KG1 (cell line): ENCODE measurements at places on chromosomes 16 and 17.

- no peak for DNase-seq
Observed at GRCh38 chr17:9336817-9337216, 238.8 kb downstream of the STX8 start.

DNA sequence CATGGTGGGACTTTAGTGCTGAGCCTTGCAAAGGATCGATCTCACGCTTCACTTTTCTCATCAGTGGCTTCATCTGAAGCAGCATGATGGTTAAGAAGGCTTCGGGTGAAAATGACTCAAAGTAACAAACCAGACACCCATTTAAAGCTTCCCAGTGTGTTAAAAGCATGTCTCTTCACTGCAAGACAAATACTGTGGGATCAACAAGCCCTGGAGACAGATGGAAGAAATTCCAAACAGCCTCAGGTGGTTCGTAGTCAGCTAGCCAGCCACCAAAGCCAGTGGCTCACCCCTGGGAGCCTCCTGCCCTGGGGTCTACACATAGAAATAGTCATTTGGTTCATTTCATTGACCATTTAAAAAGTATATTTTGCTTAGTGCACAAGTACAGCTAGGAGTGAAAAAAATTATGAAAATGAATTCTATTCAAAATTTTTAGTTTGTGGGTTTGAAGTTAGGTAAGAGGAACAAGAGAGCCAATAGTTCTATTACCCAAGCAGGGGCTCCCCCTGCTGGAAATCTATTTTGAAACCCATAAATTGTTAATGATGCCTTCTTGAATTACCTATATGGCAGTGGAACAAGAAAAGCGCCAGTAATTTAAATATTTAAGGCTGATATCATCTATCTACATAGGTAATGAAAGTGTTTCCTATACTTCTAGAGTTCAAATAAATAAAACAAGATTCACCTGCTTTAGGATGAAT lies 51.6 kb downstream of the PMP22 start:
- no peak for DNase-seq

- no peak for DNase-seq
Observed at GRCh38 chr16:26951950-26952349, 114.8 kb upstream of the C16orf82 start.

- DNase-seq: no peak
Observed at GRCh38 chr17:47741109-47741792, 8.2 kb downstream of the TBX21 start.

DNA sequence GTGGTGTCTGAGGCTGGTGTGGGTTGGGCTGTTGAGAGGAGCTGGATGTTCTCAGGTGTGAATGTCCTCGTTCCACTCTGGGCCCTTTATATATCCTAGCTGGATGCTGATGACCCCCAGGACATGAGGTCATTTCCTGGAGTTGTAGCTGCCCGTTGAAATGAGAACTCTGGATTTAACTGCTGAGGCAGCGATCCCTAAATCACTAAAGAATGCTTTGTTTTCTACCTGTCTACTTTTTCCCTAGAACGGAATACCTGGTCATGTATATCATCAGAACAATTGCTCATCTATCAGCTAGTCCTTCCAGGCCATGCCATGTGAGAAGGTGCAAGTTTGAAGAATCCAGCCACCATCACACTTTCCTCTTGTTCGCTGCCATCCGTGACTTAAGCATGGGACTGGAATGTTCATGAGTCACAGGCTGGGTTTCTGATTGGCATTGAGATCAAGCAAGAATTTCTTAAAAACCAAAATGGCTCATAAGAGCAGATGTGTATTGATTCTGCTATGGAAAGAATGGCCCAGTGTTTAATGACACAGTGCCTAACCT lies at the start of gene KRTAP2-3:
Gene KRTAP2-3 (minus strand): TSS at position 63 of the 553 bp plus-strand sequence. CDS start 64 bp downstream, outside the sequence.
- no peak for DNase-seq

GRCh38 chr17:47363171-47363570 lies 39.4 kb downstream of the EFCAB13 start:
- no peak for DNase-seq

- DNase-seq: no peak
Observed at GRCh38 chr16:47612711-47613110, 151.6 kb downstream of the PHKB start.

DNA sequence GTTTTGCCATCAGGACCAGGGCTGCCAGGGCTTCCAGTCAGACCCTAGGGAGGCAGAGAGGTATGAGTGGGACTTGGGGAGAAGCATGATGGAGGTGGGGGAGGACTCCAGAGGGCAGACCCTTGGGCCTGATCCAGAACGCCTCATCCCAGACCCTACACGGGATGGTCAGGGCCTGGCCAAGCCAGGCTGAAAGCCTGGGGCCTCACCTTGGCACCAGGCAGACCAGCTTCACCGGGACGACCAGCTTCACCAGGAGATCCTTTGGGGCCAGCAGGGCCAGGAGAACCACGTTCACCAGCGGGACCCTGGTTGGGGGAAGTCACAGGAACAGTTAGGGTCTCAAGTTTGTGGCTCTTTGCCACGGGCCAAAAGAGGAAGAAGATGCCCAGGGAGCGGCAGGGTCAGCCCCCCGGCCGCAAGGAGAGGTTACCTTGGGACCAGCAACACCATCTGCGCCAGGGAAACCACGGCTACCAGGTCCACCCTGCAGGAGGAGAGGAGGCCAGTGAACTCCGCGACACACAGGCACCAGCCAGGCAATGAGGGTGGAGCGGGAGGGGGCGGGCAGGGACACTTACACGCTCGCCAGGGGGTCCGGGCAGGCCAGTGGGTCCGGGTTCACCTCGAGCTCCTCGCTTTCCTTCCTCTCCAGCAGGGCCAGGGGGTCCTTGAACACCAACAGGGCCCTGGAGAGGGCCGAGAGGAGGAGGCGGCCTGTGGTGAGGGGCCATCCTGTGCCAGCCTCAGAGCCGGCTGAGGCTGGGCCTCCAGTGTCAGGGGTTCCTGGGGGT lies 7.1 kb downstream of the COL1A1 start:
- no peak for DNase-seq

GRCh38 chr17:11825572-11826209 lies 171.6 kb downstream of the ZNF18 start:
- no peak for DNase-seq

- no peak for DNase-seq
Observed at GRCh38 chr17:5948811-5949210, 121.4 kb upstream of the WSCD1 start.

DNA sequence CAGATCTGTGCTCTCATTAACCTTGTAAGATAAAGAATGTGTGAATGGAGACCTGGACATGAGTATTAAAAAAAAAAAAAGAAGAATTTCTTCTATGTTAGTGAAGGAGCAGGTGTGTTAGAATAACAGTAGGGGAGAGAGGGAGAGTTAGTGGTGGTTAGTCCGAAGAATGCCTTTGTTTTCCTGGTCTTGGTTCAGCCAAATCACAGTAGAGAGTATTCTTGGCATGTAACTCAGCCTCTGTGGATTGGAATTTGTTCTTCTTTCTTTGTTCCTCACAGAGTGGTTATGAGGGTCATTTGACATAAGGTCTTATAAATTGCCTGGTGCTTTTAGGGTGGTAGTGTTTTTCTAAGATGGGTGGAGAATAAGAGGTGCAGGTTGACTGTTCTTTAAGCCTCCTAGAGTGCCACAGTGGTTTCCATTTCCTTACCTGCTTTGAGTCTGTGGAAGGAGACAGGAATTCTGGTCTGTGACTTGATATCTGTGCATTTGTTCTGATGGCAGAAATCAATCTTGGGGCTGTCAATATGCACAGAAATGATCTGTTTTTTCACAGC lies 17.6 kb downstream of the NUP93 start:
- DNase-seq: no peak

- no peak for DNase-seq
Observed at GRCh38 chr17:21613071-21613429, 79.3 kb upstream of the KCNJ18 start.

GRCh38 chr17:13478326-13478830 lies 123.4 kb downstream of the HS3ST3A1 start:
- no peak for DNase-seq

DNA sequence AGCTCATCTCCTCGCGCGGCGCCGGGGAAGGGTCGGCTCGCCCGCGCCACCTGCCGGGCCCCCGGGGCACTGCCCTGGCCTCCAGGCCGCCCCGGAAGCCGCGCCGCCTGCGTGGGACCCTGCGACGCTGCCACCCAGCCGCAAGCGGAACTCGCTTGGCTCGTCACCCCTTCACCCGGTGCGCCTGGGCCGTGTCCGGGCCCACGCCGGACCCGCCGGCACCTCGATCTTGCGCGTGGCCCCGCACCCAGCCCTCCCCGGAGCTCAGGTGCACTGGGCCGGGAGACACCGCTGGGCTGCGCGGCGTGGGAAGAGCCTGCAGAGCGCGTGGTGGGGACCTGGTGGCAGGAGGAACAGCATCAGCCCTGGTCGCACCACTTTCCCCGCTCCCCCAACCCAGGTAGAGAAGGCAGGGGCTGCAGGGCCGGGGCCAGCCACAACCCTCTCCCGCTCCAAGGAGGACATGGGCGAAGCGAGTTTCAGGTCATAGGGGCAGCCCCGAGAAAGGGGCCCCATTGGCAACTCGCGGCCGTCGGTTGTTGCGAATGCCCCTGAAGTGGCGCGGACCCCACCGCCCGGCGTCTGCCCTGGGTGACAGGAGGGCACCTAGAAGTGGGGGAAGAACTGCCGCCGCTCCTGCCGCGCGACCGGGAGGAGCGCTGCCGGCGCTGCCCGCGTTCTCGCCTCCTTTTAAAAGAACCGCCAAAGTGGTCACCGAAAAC lies 363 bp upstream of the MIF4GD start:
- DNase-seq: peak; percentile 65
